Activated CD8-positive, alpha-beta memory T cell treated with anti-CD3 and anti-CD28 coated beads for 1 hour (primary cell): ENCODE measurements at places on chromosomes 1 and 21.

- peak; percentile 11 for DNase-seq
These were observed at the start of gene CNIH3 for GRCh38 chr1:224615861-224616755. TSS of gene CNIH3 (plus strand) at chr1:224616317. CDS start at chr1:224617175, 858 bp downstream.

DNA sequence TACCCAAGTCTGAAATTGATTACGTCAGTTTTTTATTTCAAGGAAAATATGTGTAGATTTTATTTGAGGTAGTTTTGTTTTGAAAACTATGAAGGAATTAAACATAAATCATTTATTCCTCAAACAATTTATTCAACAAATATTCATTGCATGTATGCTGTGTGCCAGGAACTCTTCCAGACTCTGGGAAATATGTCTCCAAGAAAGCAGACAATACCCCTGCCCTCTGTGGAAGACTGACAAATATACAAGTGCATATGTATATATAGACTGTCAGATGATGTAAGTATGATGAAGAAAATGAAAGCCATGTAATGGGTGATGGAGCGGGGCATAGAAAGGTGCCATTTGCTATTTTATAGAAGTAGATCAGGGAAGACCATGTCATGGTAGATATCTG is 889.5 kb downstream of the USP25 start:
- DNase-seq = no peak

GRCh38 chr1:153643100-153643499 is 9.2 kb downstream of the CHTOP start:
- DNase-seq = no peak

GRCh38 chr21:45266518-45267389 is 20.9 kb downstream of the POFUT2 start:
- DNase-seq = peak; percentile 41

- DNase-seq = no peak
These were observed 25.0 kb downstream of the RLF start for GRCh38 chr1:40185951-40186864.

GRCh38 chr1:10869933-10870332 is 73.5 kb upstream of the CASZ1 start:
- no peak for DNase-seq

- DNase-seq = no peak
These were observed 22.5 kb upstream of the GPR157 start for GRCh38 chr1:9151328-9151860.

GRCh38 chr1:20052386-20052785 is 17.6 kb upstream of the PLA2G5 start:
- DNase-seq = no peak

DNA sequence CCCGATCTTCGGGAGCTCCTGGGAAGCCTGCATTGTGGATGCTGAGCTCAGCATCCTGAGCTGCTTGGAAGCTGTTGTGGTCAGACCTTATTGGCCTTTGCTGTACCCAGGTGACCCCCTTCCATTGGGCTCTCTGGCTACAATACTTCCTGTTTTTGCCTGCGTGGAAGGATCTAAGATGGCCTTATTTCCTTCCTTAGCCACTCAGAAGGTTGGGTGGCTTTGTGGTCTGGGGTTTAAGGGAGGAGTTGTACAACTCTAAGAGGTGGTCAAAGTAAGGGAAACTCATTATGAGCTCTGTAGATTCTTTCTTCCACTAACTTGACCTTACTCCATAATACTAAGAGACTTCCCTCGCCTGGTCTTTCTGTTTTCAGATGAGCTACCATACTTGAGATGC is 17.7 kb downstream of the PFKFB2 start:
- no peak for DNase-seq

DNA sequence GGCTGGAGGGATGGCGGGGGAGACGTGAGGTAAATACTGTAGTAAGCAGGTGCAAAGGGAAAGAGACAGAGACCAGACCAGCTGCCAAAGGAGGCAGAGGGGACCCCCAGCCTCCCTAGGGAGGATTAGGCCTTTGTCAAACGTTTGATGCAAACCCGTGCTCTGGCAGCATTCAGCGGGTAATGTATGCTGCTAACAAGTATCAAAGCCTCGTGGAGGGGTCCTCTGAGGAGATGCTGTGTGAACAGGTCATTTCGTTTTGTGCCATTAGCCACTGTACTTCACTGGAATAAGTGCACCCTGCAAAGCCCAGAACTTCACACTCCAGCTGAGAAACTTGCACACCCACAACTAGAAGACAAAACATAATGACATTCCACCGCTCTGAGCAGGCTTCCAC is 644.5 kb downstream of the NPHP4 start:
- no peak for DNase-seq

DNA sequence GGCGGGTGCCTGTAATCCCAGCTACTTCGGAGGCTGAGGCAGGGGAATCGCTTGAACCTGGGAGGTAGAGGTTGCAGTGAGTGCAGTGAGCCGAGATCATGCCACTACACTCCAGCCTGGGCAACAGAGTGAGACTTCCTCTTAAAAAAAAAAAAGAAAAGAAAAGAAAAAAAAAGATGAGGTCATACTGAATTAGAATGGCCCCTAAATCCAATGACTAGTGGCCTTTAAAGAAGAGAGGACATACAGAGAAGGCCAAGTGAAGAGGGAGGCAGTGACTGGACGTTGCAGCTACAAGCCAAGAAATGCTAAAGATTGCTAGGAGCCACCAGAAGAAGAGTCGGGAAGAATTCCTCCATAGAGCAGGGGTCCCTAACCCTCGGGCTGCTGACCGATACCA is 76.9 kb upstream of the TIAM1 start:
- DNase-seq = no peak

GRCh38 chr1:199913318-199913717 is 114.2 kb upstream of the NR5A2 start:
- no peak for DNase-seq

- no peak for DNase-seq
These were observed 22.4 kb upstream of the ADGRB2 start for GRCh38 chr1:31786366-31787060.

DNA sequence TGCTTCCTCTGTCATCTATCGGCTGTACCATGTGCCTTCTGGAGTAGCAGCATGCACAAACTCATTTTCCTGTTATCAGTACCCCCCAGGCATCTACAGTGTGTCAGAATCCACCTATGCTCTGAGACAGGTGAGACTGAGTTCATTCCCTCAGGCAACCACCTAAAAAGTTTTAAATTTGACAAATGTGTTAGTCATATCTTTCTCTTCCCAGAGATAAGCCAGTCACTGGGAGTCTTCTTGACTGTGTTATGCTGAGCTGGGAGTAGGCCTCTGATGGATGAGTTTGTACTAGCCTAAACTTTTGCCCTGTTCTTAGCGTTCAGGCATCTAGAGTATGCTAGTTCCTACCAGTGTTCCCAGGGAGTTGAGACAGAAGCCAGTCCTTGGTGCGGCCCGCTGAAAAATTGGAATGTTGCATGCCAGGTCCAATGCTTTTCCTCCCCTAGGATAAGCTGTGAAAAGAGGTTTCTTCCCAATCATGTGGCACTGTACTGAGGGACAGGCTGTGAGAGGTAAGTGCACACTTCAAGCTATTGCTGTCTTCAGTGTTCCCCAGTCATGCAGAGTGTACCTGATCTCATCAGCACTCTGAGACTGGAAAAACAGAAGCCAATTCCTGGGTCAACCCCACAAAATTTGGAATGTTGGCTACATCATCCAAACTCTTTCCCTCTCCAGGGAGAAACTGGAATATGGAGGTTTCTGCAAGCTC is 1202.3 kb downstream of the NCAM2 start:
- DNase-seq = no peak

- no peak for DNase-seq
These were observed 267.9 kb downstream of the PTPRU start for GRCh38 chr1:29504196-29504595.

- no peak for DNase-seq
These were observed 45.3 kb downstream of the TARBP1 start for GRCh38 chr1:234433563-234434285.

DNA sequence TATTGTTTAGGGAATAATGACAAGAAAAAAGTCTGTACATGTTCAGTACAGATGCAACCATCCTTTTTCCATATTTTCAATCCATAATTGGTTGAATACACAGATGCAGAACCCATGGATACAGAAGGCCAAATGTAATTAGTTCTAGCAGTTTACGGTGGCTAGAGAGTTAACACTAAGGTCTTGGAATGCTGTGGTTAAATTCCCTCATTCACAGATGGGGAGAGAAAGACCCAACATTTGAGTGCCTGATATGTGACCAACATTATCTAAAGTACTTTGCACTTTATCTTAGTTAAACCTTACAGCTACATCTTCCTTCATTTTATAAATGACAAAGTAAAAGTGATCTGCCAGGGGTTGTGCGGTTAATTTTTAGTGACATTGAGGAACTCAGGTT is 5.3 kb downstream of the SCMH1 start:
- DNase-seq = no peak

DNA sequence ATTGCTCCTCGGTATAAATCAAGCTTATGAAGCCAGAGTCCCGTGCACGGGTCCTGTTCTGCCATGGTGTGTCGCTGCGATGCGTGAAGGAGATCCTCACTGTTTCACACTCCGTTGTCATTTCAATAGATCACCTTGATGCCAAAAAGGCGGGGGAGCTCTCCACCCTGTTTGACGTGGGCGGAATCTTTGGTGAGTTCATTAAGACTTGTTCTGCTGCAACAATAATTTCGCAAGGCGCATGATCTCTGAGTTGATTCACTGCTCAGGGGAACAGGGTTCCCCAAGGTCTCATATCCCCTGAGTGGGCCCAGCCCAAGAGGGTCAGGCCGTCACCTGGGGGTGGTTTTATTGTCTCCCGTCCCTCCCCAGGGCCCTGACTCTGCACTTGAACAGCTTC is 50.0 kb downstream of the SLC37A1 start:
- no peak for DNase-seq

GRCh38 chr21:46159841-46160656 is 4.7 kb upstream of the FTCD start:
- no peak for DNase-seq

- no peak for DNase-seq
These were observed 20.5 kb downstream of the TRABD2B start for GRCh38 chr1:47976728-47977127.

DNA sequence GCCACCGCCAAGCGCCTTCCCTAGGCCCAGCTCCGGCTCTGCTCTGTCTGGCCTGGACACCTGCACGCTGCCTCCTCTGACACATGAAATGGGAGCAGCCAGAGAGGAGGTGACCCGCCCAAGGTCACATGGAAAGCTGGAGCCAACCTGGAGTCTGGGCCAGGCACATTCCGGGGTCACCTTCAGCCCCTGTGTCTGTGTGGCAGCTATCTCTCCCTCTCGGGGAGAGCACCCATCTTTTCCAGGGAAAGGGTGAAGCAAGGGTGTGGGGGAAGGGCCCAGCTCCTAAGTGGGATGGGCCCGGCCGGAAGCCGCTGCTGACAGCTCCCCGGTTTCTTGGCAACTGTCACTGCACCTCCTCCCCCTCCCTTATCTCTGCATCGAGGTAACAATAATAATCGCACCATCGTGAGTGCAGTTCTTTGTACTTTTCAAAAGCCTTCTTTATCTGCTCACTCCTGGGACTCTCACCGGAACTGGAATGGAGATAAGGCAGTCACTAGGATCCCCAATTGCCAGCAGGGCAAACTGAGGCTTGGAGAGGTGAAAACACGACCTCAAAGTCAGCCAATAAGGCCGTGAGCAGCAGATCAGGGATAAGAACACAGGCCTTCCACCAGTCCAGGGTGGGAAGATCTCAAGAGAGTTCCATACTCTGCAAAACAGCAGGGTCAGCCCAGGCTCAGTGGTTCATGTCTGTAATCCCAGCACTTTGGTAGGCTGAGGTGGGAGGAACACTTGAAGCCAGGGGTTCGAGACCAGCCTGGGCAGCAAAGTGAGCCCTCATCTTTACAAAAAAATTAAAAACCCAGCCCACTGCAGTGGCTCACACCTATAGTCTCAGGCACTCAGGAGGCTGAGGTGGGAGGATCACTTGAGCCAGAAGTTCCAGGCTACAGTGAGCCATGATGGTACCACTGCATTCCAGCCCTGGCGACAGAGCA is 36.9 kb downstream of the RAP1GAP start:
- DNase-seq = no peak

GRCh38 chr1:212838145-212838544 is 9.3 kb downstream of the SPATA45 start:
- no peak for DNase-seq

- DNase-seq = no peak
These were observed 179.7 kb upstream of the C1orf174 start for GRCh38 chr1:4079815-4080214.

GRCh38 chr1:201954263-201955008 is 867 bp upstream of the TIMM17A start:
- DNase-seq = no peak

GRCh38 chr1:37902983-37903382 is 43.6 kb upstream of the MTF1 start:
- DNase-seq = no peak

- DNase-seq = no peak
These were observed 1.7 kb upstream of the RIPK4 start for GRCh38 chr21:41768437-41769042.

DNA sequence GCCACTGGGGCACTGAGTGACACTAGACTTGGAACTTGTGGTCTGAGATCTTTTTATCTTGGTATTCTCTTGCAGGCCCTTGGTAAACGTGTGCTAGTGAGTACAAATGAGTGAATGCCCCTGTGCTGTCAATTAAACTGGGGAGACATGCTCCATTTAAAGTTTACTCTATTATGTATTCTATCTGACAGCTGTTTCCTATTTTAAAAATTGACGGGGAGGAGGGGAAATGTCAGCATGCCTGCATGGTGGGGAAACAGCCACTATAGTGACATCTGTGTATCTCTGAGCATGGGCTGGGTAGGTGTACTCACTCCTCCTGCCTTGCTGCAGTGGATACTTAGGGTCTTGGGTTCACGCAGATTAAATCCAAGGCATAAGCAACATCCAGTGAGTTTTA is 59.0 kb upstream of the IKBKE start:
- DNase-seq = no peak

DNA sequence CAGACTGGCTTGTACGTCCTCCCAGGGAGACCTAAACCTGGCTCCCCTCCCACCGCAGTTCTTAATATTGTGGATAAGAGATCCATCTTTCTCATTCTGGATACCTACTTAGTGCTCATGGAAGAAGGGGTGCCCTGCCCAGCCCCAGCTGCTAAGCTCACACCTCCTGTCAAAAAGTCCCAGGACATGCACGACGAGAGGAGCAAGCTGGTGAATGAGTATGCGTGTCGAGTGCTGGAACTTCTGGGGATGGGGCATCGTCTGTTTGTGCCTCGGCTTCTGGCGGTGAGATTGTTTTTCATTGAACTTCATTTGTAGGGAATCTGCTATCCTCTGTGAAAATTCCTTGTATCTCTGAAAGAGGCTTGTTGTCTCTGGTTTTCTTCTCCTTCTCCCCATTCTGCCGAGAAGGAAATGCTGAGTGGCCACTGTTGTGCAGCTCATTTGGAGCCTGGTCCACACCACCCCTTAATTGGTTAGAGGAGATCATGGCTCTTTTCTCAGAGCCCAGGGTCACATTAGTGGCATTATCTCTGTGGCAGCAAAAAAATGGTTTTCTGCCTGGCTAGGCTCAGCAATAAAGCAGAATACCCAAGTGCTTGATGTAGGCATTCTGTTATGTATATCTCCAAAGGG is 199.4 kb upstream of the CACYBP start:
- DNase-seq = no peak

GRCh38 chr1:230581446-230582079 is 60.7 kb upstream of the COG2 start:
- no peak for DNase-seq
